Anterior cingulate cortex (tissue), 58 donors: ENCODE measurements at places on chromosomes 2 and 18.

DNA sequence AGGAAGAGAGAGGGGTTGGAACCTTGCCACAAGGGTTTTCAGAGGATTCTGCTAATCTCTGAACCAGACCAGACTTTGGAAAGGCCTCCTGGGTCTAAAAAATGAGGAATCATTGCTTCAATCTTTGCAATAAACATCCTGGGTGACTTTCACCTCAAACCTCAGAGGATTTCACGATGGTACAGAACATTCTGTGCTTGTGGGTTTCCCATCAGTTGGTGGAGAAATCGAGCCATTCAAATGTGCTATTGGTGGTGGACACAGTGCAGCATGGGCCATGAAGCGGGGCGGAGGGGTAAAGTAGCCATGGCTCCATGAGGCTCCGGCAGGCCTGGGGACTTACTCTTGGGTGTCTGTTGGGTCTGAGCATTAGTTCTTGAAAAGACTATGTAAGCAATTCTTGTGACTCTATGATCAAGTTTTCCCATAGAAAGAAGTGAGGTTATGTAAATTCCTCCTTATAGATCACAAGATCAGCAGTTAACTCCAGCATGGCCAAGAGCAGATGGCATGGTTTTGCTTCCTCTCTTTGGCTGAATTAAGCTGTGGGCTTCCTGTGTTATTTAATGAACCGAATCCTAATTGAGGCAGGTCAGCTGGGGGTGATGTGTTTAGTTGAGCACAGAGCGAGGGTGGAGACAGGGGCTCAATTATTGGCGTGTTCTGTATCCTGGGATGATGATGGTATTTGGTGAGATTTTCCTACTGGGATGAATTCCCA is 1.9 kb upstream of the IL1R2 start:
- no peak for DNase-seq

DNA sequence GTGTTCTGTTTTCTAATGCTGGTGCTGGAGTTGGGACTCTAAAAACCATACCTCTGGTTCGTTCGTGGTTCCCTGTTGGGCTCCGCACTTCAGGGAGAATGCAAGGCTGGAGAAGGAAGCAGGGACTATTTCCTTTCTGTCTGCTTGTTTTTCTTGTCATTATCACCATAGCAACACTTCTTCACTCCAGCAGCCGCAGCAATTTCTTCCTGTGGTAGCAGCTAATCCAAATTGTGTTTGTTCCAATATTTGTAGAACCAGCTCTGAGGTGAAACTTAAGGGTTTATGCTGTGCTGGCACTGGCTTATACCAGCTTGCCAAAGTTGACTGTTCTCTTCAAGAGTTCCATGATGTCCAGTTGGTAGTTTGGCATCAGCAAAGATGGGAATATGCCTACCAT is 301.4 kb upstream of the SYT4 start:
- no peak for DNase-seq

DNA sequence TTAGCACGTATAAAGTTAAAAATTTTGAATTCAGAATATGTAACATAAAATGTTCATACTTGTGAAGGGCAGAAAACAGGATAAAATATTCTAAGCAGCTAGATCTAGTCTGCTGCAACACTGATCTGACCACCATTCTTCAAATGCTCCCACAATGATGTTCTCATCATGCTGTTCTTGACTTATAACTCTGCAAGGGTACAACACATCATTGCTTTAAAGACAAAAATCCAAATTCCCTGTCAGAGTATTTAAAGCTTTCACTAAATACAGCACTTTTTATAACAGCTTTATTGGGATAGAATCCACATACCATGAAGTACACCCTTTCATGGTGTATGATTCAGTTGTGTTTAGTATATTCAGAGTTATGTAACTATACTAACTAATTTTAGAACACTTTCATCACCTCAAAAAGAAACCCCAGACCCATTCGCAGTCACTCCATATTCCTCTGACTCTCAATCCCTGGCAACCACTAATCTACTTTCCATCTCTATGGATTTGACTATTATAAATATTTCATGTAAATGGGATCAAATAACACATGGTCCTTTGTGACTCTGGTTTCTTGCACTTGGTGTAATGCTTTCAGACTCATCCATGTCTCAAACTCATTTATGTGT is 56.4 kb downstream of the MAP4K3 start:
- no peak for DNase-seq

DNA sequence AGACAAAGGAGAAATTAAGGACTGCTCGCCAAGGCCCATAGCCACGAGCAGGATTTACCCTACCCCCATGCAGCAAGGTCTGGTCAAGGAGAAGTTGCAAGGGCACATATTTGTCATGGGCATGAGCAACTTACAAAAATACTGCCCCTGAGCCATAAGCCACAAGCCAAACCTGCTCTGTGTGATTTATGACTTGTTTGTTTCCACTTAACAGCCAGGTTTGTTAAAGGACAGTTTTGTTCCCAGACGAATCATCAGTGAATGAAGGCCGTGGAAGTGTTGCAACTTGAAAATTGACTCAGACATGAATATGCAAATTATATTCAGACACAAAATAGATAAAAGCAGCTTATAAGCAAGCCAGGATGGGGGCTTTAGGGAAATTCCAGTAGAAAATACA is 31.3 kb upstream of the EVA1A start:
- no peak for DNase-seq

DNA sequence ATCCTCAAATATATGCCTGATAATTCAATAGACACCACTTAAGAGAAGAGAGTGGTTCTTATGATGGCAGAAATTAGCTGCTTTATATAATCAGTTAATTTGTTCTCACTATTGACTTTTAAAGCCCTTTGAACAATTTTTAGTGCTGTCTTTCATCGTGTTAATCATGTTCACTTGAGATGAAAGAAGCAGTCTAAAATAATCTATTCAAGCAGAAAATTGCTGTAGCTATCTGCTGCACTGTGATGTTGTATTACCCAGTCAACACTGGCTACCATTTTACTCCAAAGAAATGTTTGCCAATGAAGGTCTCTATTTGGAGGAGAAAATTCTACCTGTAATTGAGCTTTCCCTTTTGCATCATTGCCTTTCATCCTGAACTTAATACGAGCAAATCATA is 459.8 kb upstream of the FSIP2 start:
- DNase-seq = no peak
